Ascending aorta (tissue), 2 donors: ENCODE measurements at places on chromosomes 13 and 19. TPM values are rescaled to one million over a fixed set of nuclear protein-coding genes. Genes with fewer than 3 reads are reported as not detected.

VSTM1 gene
- not detected for total RNA-seq

UNC13A gene
- 2.2 TPM for total RNA-seq

LILRB5 gene
- total RNA-seq, result 38.2 TPM

KIR2DL1 gene
- not detected for total RNA-seq

SYCN gene
- not detected for total RNA-seq

PRODH2 gene
- total RNA-seq, result not detected

MAP3K10 gene
- 19.4 TPM for total RNA-seq

DHDH gene
- not detected for total RNA-seq

OR10H4 gene
- not detected for total RNA-seq

KIR3DL1 gene
- not detected for total RNA-seq

RELB gene
- total RNA-seq, result 8.7 TPM

CDX2 gene
- not detected for total RNA-seq

RBM42 gene
- total RNA-seq, result 69.0 TPM

GRIN2D gene
- 0.64 TPM for total RNA-seq

KRTDAP gene
- not detected for total RNA-seq

DNA sequence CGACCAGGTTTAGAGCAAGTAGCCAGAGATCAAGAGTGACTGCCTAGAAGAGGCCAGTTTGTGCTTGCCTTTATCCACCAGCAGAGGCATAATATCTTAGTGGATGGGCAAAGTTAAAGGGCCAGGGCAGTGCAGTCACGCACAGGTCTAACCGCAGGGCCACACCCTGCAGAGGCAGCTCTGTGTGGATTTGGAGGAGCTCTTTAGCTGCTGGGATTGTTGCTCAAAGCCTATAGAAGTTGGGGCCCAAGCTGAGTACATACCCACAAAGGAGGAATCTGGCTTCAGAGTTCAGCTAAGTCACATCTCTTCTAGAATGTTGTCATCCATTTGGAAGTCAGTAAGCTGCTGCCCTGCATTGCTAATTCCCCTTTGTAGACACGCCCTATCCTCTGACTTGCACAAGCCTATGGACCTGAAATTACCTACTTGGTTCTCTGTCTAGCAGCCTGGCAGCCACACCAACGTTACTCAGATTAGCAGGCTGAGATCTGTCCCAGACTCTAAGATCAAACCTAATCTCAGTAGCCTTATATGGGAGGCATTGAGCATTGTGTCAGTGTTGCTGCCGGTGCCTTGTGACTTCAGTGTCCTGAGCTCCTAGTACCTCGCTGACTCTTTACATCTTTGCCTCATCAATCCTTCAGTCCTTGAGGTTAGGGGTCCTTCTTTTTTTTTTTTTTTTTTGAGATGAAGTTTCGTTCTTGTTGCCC is 102.9 kb upstream of the STARD13 start:
- DNase-seq, result no peak
- no peaks in the 10 kb centered on the region for H3K36me3 ChIP-seq
- no peak overlapping the region for H3K27ac ChIP-seq
- no peaks in the 10 kb centered on the region for H3K4me1 ChIP-seq

DNA sequence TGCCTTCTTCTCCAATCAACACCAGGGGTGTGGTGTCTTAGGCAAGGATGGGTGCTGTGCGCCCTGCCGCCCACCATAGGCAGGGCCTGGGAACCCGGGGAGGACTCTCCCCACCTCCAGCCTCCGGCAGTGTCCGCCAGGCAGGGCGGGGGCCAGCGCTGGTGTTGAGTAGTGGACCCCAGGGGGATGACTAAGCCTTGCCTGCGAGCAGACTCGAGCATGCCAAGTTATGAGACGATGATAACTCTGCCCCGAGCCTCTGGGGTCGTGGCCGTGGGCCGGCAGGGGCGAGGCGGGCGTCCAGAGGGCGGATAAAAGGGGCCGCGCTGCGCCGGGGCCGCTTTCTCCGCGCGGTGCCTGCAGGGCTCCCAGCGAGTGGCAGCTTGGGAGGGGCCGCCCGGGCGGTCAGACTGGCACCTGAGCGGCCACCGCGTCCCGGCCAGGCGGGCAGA is at the start of gene MEDAG:
Gene MEDAG (plus strand): TSS at position 340 of the 452 bp plus-strand sequence. CDS start 245 bp downstream, outside the sequence.
- H3K36me3 ChIP-seq, result no peaks in the 10 kb centered on the region
- H3K27ac ChIP-seq, result peak within 1 kb of the TSS; percentile 95
- no peaks in the 10 kb centered on the region for H3K4me1 ChIP-seq
- DNase-seq, result peak; percentile 76

DNA sequence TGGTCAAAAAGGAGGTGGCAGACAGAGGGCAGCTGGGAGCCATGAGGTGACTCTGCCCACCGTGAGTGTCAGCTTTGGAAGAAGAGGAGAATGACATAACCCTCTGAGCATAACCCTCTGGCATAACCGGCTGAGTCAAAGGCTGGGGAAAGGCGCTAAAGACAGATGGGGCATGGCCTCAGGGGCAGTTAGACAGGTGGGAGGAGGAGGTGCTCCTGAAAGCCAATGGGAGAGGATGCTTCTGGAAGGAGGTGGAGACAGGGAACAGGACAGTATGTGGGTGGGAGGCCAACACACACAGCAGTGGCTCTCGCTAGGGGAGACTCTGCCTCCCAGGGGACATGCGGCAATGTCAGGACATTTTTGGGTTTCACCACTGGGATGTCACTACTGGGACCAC is 17.1 kb downstream of the ELAVL1 start:
- H3K36me3 ChIP-seq, result peaks cover 63% of the 10 kb centered on the region
- no peaks in the 10 kb centered on the region for H3K27me3 ChIP-seq
- H3K4me1 ChIP-seq, result peaks cover 3% of the 10 kb centered on the region
- no peak for DNase-seq
- no peak overlapping the region for H3K27ac ChIP-seq
- H3K4me3 ChIP-seq, result no peak overlapping the region

- DNase-seq, result no peak
Measured at GRCh38 chr19:56491399-56491798, 14.3 kb upstream of the ZNF667 start.

- peaks cover 50% of the 10 kb centered on the region for H3K27me3 ChIP-seq
- DNase-seq, result no peak
- no peaks in the 10 kb centered on the region for H3K36me3 ChIP-seq
- H3K27ac ChIP-seq, result no peak overlapping the region
- peaks cover 14% of the 10 kb centered on the region for H3K4me1 ChIP-seq
Measured at GRCh38 chr19:1451916-1452801, 2.2 kb downstream of the APC2 start.

- DNase-seq, result no peak
- no peaks in the 10 kb centered on the region for H3K27me3 ChIP-seq
- no peak overlapping the region for H3K27ac ChIP-seq
- H3K4me3 ChIP-seq, result no peak overlapping the region
Measured at GRCh38 chr13:29937379-29937778, 87.0 kb upstream of the UBL3 start.

- no peaks in the 10 kb centered on the region for H3K4me1 ChIP-seq
- no peaks in the 10 kb centered on the region for H3K27me3 ChIP-seq
- no peak for DNase-seq
- no peak overlapping the region for H3K4me3 ChIP-seq
Measured at GRCh38 chr13:26324867-26325266, 70.9 kb downstream of the CDK8 start.

DNA sequence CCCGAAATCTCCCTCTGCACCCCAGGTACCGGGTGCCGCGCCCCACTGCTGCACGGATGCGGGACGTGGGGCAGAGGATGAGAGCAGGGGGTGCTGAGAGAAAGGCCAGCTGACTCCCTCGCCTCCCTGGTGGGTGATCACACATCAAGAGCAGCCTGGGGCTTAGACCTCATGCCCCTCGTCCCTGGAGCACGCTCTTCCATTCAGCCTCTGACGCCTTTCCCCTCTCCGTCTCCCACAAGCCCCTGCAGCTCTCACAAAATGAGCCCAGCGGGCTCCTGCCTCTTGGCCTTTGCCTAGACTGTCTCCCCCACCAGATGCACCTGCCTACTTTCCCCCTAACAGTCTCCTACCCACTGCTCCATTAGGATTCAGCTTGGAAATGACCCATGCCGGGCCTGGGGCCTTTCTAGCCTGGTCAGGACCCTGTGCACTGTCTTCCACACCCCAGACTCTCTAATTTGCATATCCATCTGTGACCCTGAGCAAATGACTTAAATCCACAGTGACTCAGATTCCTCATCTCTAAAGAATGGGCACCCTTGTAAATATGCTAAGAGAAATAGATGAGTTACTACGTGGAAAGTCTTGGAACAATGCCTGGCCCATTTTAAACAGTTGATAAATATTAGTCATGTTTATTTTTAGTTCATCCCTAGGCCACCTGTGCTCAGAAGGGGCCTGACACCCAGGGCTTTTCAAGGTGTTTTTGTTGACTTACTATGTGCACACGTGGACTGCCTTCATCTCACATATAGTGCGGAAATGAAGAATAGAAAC is 582 bp upstream of the PTPRH start:
- no peaks in the 10 kb centered on the region for H3K27me3 ChIP-seq
- no peaks in the 10 kb centered on the region for H3K36me3 ChIP-seq
- DNase-seq, result no peak

DNA sequence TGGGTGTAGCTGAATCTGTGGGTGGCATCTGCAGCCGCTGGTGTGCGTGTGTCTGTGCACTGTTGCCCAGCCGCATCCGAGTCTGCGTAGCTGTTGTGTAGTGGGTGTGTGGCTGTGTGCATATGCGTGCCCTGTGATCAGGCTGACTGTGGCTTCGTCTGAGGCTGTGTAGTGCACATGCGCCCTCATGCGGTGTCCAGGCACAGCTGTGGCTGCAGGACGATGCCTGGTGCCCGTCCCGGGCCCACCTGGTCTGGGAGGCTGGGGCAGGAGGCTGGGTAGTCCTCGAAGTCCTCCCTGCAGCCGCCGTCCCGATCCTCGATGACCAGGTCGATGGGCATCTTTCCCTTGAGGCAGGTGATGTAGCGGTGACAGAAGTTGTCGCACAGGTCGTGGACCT is 4.9 kb downstream of the MEIS3 start:
- DNase-seq, result no peak
- H3K4me1 ChIP-seq, result peaks cover 7% of the 10 kb centered on the region
- no peak overlapping the region for H3K27ac ChIP-seq
- no peaks in the 10 kb centered on the region for H3K27me3 ChIP-seq

GRCh38 chr13:113305208-113305607 is 8.2 kb downstream of the LAMP1 start:
- no peak overlapping the region for H3K27ac ChIP-seq
- DNase-seq, result no peak
- H3K36me3 ChIP-seq, result peaks cover 8% of the 10 kb centered on the region
- no peak overlapping the region for H3K4me3 ChIP-seq

- H3K4me3 ChIP-seq, result no peak overlapping the region
- DNase-seq, result no peak
- H3K4me1 ChIP-seq, result no peaks in the 10 kb centered on the region
Measured at GRCh38 chr13:51201886-51202285, 20.3 kb upstream of the FAM124A start.

DNA sequence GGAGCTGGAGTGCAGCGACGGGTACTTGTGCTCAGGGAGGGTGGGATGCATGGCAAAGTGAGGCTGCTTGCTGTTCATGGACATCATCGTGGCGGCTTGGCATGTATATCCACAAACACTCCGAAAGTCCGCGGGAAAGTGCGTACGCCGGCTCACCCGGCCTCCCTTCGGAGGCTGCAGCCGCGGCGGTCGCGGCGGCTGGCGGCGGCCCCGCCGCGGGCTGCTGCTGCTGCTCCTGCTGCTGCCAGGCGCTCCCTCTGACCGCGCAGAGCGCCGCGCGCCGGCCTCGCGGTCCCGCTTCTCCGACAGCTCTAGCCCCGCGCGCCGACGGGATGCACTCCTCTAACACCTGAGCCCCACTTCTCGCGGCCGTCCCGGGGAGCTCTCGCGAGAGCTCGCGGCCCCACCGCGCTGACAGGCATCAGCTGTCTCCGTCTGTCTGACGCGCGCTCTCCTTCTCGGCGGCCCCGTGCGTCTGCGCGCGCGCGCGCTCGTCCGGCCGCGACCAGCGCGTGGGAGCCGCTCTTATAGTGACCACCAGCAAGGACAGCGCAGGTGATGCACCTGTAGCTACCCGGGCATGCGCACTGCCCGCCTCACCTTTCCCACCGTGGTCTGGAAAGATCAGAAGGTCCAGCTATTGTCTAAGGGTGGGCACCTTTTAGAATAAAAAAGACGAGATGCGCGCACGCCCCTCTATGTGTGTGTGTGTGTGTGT is at the start of gene POU4F1:
Gene POU4F1 (minus strand): TSS at position 313 of the 718 bp plus-strand sequence. CDS start 226 bp downstream, at position 87.
- H3K27ac ChIP-seq, result no peak within 1 kb of the TSS
- DNase-seq, result no peak
- no peaks in the 10 kb centered on the region for H3K36me3 ChIP-seq
- peak within 1 kb of the TSS; percentile 46 for H3K4me3 ChIP-seq
- H3K4me1 ChIP-seq, result peaks cover 16% of the 10 kb centered on the region

- H3K27me3 ChIP-seq, result no peaks in the 10 kb centered on the region
- H3K36me3 ChIP-seq, result no peaks in the 10 kb centered on the region
- H3K4me1 ChIP-seq, result peaks cover 4% of the 10 kb centered on the region
Measured at GRCh38 chr13:40155201-40155600, 499.7 kb downstream of the COG6 start.

GRCh38 chr13:51729866-51730553 is 74.0 kb downstream of the DHRS12 start:
- no peaks in the 10 kb centered on the region for H3K27me3 ChIP-seq
- H3K4me3 ChIP-seq, result peak overlapping the region; percentile 51
- DNase-seq, result peak; percentile 29
- H3K4me1 ChIP-seq, result peaks cover 15% of the 10 kb centered on the region
- no peaks in the 10 kb centered on the region for H3K36me3 ChIP-seq
- peak overlapping the region; percentile 93 for H3K27ac ChIP-seq

DNA sequence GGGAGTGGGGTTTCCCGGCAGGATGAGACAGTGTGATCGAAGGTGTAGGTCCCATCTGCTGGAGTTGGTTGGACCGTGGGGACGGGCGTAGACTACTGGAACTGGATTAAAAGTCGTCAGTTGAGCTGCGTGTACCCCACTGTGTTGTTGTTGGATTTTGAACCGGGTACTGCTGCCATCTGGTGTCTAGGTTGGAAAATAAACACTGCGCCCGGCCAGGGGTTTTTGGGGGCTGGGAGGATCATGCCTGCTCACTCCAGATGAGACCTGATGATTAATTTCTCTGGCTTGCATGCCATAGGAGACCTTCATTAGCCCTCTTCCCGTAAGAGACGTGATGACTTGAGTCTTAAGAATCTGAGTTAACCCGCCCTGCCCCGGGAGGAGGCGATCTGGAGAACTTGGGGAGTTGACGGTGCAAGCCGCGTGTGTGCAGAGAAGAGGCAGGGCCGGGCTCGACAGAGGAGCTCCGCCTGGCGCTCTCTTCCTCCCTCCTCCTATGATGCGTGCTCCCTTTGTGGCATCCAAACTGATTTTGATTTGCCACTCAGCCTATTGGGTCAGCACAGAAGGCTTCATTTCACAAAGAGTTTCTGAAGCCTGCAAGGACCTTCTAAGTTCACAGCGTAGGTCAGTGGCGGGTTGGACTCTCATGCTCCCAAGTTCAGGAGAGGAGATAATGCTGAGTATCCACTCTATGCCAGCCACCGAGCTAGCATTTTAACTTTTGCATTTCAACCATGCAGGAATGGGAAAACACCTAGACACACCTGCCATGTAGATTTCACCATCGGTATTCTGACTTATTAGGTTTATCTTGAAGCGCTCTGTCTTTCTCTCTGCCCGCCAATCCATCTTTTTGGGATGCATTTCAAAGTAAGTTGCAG is 2.7 kb downstream of the UHRF1 start:
- H3K4me3 ChIP-seq, result peak overlapping the region; percentile 76
- H3K4me1 ChIP-seq, result peaks cover 18% of the 10 kb centered on the region
- no peaks in the 10 kb centered on the region for H3K36me3 ChIP-seq
- DNase-seq, result peak; percentile 94
- H3K27me3 ChIP-seq, result no peaks in the 10 kb centered on the region
- H3K27ac ChIP-seq, result peak overlapping the region; percentile 73
